GM13977 (cell line): ENCODE measurements at places on chromosomes 5 and 9.

DNA sequence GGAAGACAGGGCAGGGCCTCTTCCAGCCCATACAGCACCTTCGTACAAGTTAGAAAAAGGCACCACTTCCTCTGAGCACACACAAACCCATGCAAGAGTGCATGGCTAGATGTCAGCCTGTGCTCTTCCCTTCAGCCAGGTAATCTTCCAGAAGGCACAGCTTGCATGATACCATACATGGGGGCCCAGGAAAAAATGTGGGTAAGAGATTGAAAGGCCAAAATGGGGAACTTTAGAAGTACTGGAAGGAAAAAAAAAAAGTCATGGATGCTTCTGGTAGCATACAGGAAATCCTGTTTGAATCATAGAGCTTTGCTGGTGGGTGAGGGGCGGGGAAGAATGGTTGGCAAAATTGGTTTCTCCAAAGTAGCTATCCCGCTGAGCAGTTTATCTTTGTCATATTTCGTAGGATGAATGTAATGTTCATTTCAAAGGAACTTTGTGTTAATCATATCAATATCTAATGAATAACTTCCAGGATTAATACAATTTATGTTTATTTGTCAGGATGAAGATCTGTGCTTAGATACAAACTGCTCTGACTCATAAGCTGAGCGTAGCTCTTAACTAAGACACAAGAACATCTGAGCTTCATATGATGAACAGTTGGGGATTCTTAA, 78.2 kb upstream of the MAP3K1 start:
- DNase-seq, result no peak

DNA sequence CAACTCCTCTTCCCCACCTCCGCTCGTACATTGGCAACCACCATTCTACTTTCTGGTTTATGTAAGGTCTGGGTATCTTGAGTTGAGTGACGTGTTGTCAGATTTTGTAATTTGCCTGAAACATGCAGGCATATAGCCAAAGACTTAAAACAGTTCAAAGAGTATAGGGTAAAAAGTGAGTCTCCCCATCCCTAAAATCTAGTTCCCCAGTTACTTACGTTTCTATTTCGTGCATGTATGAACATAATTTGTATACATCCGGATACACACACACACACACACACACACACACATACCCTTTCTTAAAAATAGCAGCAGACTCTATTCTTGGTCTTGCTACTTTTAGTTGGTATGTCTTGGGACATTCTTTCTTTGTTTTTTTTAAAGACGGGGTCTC, 915 bp downstream of the HSDL2 start:
- DNase-seq, result peak; percentile 36

DNA sequence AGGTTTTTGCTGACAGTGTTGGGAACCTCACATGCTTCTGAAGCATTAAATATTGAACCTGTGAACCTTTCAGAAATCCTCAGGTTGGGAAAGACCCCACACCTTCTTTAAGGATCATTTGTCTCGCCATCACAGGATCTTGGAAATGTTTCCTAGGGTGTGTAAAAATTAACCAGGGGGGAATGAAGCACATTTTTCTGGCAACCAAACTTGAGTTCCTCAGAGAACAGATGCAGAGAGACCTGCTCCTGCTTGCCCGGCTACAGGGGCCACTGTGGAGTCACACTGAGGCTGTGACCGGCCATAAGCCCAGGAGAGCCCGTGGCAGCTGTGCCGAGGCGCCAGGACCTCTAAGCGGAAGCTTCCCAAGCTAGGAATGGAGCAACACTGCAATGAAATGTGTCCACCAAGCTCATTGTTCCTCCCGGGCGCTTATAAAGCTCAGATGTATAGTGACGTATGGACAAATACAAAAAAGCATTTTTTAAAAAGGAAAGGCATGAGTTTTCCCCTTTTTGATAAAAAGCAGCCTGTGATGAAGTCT, 7.7 kb downstream of the CXCL14 start:
- no peak for DNase-seq

DNA sequence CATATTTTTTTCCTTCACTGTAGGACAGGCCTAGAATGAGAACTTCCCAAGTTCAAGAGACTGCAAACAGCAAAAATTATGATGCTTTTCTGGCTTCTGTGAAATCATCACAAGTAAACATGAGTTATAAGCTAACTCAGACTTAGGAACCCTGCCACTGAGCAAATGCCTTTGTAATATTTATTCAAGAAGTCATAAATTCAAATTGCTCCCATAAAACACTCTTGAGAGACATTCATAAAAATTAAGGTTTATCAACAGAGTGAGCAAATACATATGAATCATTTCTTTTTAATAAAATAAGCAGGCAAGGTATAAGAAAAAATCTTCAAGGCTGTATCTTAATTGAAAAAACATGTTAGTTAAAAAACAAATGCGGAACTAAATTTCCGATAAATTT, 124.2 kb downstream of the GNA14 start:
- DNase-seq, result no peak

DNA sequence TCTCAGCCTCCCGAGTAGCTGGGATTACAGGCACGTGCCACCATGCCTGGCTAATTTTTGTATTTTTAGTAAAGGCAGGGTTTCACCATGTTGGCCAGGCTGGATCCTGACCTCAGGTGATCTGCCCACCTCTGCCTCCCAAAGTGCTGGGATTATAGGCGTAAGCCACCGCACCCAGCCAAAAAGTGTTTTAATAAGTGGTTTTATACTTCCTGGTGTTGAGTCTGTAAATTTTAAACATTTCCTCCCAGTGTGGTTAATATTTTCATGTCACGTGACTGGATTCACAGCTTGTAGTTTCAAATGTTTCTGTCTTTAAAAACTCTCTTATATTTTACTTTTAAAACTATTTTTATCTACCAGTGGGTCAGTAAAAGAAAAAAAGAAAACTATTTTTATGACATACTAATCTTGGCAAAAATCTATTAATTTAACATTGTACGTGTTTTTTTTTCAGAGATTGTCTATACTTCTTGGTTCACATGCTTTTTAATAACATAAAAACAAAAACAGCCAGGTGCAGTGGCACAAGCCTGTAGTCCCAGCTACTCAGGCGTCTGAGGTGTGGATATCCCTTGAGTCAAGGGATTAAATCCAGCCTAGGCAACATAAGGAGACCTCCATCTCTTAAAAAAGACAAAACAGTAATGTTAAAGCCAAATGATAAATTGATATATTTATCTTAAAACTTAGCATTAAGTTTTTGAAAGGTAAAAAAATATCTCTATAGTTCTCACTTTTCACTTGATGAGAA, 117.1 kb downstream of the DMXL1 start:
- no peak for DNase-seq

- no peak for DNase-seq
Observed at GRCh38 chr9:93089024-93089423, 7.0 kb upstream of the CARD19 start.

- no peak for DNase-seq
Observed at GRCh38 chr5:142298789-142299188, 26.0 kb downstream of the SPRY4 start.

DNA sequence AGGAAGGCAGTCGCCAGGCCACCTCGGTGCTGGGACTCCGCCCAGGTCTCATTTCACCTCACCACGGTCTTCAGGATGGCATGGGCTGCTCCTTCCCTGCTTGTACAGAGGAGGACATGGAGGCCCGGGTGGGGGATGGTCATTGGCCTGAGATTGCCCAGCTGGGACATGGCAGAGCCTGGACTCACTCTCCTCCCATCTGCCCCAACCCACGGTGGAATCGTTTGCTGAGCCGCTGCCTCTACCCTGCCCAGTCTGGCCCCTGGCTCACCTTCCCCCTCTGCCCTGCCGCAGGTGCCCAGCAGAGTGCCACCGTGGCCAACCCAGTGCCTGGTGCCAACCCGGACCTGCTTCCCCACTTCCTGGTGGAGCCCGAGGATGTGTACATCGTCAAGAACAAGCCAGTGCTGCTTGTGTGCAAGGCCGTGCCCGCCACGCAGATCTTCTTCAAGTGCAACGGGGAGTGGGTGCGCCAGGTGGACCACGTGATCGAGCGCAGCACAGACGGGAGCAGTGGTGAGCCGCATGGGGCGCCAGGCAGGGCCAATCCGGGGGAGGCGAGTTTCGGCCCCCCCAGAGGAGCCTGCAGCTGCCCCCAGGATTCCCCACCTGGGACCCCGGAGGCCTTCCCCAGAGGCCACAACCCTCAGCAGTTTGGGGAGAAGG, 36.7 kb downstream of the HK3 start:
- DNase-seq, result no peak

GRCh38 chr9:123119566-123119965, 86.1 kb downstream of the GPR21 start:
- no peak for DNase-seq

DNA sequence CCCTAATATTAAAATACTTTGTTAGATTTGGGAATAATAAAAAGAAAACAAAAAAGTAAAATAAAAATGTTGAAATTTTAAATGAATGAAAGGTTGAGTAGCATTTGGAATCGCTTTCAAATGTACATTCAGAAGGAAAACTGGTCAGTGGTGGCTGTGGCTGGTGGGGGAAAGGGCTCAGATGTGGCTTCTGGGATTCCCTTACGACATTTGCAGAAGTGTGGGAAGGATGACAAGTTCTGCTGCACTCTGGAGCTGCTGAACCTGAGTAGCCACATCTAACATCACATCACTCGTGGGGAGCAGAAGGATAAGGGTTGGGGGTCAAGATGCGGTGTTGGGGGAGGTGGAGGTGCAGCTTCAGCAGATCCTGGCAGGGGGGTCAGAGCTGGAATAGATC, 25.6 kb upstream of the CAST start:
- no peak for DNase-seq

- DNase-seq, result peak; percentile 96
Observed at GRCh38 chr5:173055983-173056782, at the start of gene CREBRF. CREBRF (plus strand) TSS chr5:173056352; CDS start chr5:173080776, 24,424 bp downstream.
